Right atrium auricular region (tissue), 2 donors: ENCODE measurements at places on chromosomes 16 and 17. TPM values are rescaled to one million over a fixed set of nuclear protein-coding genes. Genes with fewer than 3 reads are reported as not detected.

Gene KLHL10
- not detected for total RNA-seq

Gene KRTAP9-2
- not detected for total RNA-seq

DNA sequence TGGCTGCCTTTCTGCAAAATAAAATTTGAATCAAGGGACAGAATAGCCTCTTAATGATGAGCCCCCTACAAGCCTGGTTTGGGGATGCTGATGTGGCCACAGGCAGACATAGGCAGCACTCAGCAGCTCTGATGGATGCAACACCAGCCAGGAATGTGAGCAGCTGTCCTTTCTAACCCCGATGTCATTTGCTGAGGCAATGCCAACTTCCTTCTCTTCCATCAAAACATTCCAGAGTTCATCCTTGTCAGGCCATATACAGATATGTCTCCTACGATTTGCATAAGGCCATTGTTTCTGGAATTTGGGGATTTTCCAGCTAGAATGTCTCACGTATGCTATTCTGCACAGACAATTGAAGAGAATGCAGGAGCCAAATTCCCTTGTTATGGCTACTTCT, 52.1 kb upstream of the MYOCD start:
- no peak for DNase-seq
- no peak overlapping the region for H3K27ac ChIP-seq
- no peaks in the 10 kb centered on the region for H3K4me1 ChIP-seq
- H3K36me3 ChIP-seq, result no peaks in the 10 kb centered on the region
- no peaks in the 10 kb centered on the region for H3K27me3 ChIP-seq

Gene GAST
- total RNA-seq, result not detected

DNA sequence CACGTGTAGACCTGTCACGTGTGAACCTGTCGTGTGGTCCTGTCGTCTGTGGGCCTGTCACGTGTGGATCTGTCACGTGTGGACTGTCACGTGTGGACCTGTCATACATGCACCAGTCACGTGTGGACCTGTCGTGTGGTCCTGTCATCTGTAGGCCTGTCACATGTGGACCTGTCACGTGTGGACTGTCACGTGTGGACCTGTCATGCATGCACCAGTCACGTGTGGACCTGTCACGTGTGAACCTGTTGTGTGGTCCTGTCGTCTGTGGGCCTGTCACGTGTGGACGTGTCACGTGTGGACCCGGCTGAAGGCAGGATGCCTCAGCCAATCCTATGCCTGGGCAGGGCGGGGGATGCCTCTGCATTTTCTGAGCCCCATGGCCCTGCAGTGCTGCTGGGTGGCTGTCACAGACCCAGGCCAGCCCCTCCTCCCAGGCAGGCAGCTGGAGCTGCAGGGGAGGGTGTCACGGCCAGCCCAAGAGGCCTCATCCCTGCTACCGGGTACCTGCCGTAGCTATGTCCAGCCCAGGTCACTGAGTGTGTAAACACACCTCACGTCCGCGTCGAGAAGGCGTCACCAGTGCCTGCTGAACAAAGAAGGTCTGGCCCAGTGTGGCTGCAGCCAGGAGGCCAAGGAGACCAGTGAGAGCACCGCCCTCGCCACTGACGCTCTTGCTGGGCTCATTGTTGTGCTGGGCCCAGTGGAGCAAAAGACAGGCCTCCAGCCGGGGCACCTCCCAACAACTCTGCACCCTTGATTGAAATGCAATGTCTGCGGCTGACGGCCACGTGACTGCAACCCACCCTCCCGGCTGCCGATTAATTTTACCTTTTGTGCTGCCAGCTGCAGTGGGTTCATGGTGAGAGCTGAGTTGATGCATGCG, 18.6 kb upstream of the ACSF3 start:
- H3K27me3 ChIP-seq, result no peaks in the 10 kb centered on the region
- H3K4me1 ChIP-seq, result no peaks in the 10 kb centered on the region
- H3K4me3 ChIP-seq, result no peak overlapping the region
- H3K27ac ChIP-seq, result no peak overlapping the region
- no peak for DNase-seq

DNA sequence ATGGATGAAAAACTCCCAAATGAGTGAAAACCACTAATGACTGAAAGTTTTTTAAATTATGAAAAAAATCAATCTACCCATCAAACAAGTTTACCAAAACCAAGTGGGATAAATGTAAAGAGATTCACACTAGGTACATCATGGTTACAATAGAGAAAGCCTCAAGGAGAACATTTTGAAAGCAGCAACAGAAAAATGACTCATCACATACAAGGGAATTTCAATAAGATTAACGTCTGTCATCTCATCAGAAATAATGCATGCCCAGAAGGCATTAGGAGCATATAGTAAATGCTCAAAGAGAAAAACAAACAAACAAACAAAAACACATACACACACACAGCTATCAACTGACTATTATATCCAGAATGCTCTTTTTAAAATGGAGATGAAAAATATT, 261.8 kb upstream of the KIF2B start:
- no peak for DNase-seq
- H3K27me3 ChIP-seq, result no peaks in the 10 kb centered on the region
- no peaks in the 10 kb centered on the region for H3K36me3 ChIP-seq
- no peaks in the 10 kb centered on the region for H3K4me1 ChIP-seq
- H3K4me3 ChIP-seq, result no peak overlapping the region

DNA sequence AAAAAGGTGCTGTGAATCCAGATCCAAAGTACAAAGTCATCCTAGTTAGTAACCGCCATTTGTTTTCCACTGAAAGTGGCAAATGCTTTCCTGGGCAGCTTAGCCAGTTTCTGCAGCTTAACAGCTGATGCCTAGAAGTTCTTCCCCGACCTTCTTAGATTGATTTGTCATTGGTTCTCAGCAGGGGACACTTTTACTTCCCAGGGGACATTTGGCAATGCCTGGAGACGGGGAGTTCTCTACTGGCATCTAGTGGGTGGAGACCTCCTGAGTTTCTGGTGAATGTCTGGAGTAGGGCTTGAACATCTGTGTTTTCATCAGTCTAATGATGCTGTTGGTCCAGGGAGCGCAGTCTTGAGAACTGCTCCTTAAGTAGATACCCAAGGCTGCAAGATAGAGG, 7.6 kb downstream of the DNAJA3 start:
- no peaks in the 10 kb centered on the region for H3K27me3 ChIP-seq
- DNase-seq, result no peak
- no peaks in the 10 kb centered on the region for H3K4me1 ChIP-seq
- H3K4me3 ChIP-seq, result no peak overlapping the region
- no peak overlapping the region for H3K27ac ChIP-seq
- H3K36me3 ChIP-seq, result peaks cover 50% of the 10 kb centered on the region

DNA sequence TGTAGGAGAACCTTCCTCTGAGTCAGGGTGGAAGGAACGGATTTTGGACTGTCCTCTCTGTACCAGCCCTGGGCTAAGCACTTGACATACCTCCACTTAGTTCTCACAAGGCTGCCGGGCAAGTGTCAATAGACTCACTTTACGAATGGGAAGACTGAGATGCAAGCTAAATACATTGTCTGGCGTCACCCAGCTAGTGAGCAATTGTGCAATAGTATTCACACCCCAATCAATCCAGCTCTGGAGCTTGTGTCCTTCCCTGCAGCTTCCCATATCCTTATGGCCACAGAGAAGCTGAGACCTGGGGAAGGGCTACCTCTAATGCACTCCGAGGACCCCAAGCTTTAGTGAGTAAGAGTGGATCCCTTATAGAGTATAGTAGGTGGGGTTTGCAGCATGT, 39.8 kb downstream of the SLC6A2 start:
- H3K36me3 ChIP-seq, result no peaks in the 10 kb centered on the region
- no peak overlapping the region for H3K27ac ChIP-seq
- no peak for DNase-seq
- no peaks in the 10 kb centered on the region for H3K27me3 ChIP-seq

GRCh38 chr17:80432961-80433550, 18.1 kb downstream of the ENDOV start:
- no peaks in the 10 kb centered on the region for H3K27me3 ChIP-seq
- H3K4me3 ChIP-seq, result no peak overlapping the region
- H3K4me1 ChIP-seq, result no peaks in the 10 kb centered on the region
- no peak overlapping the region for H3K27ac ChIP-seq
- no peaks in the 10 kb centered on the region for H3K36me3 ChIP-seq
- no peak for DNase-seq

Gene CHST6
- total RNA-seq, result 2.8 TPM

DNA sequence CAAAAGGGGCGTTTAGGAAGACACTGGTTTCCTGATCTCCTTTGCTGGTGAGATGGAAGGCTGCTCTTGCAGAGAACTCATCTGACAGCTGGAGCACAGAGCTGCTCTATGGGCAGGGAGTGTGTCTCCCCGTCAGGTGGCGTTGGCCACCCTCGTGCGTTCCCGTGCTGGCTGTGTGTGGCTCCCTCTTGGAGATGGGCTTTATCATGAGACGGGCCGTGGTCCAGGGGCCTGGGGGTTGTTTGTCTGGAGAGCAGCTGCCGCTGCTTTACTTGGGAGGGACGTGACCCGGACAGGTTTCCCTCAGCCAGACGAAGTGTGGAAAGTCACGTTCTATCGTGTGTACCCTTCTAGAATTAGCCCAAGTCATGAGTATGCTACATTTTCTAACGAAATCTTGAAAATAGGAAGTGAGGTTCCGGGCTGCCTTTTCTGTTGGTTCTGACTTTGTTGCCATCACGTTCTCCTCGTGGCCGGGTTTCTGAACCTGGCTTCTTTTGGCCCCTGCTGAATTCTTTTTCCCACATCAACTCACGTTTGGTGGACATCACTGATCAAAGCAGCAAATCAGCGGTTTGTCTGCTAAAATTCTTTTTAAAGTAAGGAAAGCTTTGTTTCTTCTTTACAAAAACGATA, 105.6 kb upstream of the CHMP6 start:
- H3K36me3 ChIP-seq, result peaks cover 50% of the 10 kb centered on the region
- no peaks in the 10 kb centered on the region for H3K4me1 ChIP-seq
- H3K27ac ChIP-seq, result no peak overlapping the region

- H3K27me3 ChIP-seq, result no peaks in the 10 kb centered on the region
- H3K4me1 ChIP-seq, result no peaks in the 10 kb centered on the region
- no peak for DNase-seq
- peaks cover 64% of the 10 kb centered on the region for H3K36me3 ChIP-seq
- no peak overlapping the region for H3K4me3 ChIP-seq
- peak overlapping the region; percentile 33 for H3K27ac ChIP-seq
Measured at GRCh38 chr17:41972571-41973407, 6.2 kb downstream of the CNP start.

DNA sequence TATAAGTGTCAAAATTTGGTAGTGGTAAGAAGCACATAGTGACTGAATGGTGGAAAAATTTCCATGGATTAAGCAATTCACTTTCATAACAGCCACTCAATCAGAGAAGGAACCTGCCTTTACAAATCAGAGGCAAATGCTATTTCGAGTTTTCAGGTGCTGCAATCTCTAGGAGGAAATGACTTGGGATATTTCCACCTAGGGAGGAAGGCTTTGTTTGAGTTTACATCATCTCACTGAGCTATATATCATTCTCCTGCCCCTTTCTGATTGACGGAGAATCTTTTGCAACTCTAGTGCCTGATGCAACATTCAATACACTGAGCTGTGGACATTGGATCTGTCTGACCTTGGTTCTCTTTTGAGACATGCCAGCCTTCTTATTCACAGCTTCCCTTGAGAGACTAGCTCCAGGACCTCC, 26.3 kb downstream of the MARCHF10 start:
- H3K27me3 ChIP-seq, result no peaks in the 10 kb centered on the region
- no peak for DNase-seq
- no peaks in the 10 kb centered on the region for H3K4me1 ChIP-seq
- no peak overlapping the region for H3K4me3 ChIP-seq

Gene CACNG5
- not detected for total RNA-seq

DNA sequence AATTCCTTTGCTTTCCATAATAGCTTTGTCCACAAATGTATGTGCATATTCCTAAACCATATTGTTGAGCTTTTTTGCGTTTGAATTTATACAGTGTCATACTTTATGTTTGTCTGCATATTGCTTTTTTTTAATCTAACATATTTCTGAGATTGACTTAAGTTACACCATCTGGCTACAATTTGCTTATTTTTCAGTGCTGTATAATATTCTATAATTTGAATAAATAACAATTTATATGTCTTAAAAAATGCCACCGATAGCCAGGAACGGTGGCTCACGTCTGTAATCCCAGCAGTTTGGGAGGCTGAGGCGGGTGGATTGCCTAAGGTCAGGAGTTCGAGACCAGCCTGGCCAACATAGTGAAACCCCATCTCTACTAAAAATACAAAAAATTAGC, 1.5 kb upstream of the PIMREG start:
- H3K27me3 ChIP-seq, result no peaks in the 10 kb centered on the region
- no peaks in the 10 kb centered on the region for H3K36me3 ChIP-seq
- no peak overlapping the region for H3K27ac ChIP-seq
- H3K4me3 ChIP-seq, result no peak overlapping the region
- H3K4me1 ChIP-seq, result no peaks in the 10 kb centered on the region

Gene LRRC36
- 0.43 TPM for total RNA-seq

GRCh38 chr17:38750044-38750311, 1.8 kb upstream of the PCGF2 start:
- peaks cover 6% of the 10 kb centered on the region for H3K36me3 ChIP-seq
- no peak for DNase-seq
- H3K27ac ChIP-seq, result peak overlapping the region; percentile 91
- peaks cover 73% of the 10 kb centered on the region for H3K4me1 ChIP-seq
- H3K4me3 ChIP-seq, result peak overlapping the region; percentile 95

DNA sequence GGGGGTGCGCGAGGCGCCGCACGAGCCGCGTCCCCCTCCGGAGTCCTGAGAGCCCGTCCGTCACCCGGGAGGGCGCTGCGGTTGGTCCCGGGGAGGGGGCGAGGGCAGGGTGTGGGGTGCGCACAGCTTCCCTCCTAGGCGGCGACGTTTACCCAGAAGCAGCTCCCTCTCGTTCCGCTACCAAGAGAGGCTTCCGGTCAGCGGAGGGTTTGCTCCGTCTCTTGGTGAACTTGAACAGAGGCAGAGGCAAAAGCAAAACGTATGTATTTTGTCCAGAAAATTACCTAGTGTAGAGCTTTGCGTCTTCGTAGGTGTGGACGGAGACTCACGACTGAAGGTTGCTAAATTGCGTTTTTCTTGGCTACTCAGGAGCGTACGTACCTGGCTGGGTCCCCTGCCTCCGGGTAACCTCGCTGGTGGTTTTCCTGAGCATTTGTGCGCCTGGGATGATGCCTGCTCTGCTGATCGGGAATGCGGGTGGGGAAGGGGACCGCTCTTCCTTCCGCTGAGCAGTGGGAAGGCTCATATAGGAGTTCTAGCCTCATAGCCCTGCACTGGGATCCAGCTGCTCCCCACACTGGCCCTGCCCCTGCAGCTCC, 833 bp downstream of the WSCD1 start:
- H3K27me3 ChIP-seq, result no peaks in the 10 kb centered on the region
- H3K4me1 ChIP-seq, result peaks cover 19% of the 10 kb centered on the region
- no peak for DNase-seq
- no peak overlapping the region for H3K27ac ChIP-seq

Gene INPP5K
- total RNA-seq, result 64.9 TPM

- H3K27me3 ChIP-seq, result no peaks in the 10 kb centered on the region
- H3K4me1 ChIP-seq, result no peaks in the 10 kb centered on the region
- peaks cover 37% of the 10 kb centered on the region for H3K36me3 ChIP-seq
- no peak overlapping the region for H3K27ac ChIP-seq
- no peak for DNase-seq
Measured at GRCh38 chr17:27621942-27622559, 8.9 kb upstream of the LGALS9 start.

- H3K27ac ChIP-seq, result peak overlapping the region; percentile 78
- no peaks in the 10 kb centered on the region for H3K27me3 ChIP-seq
- H3K4me3 ChIP-seq, result no peak overlapping the region
- no peak for DNase-seq
- H3K36me3 ChIP-seq, result no peaks in the 10 kb centered on the region
Measured at GRCh38 chr17:21250854-21251253, 2.4 kb downstream of the NATD1 start.
